ENCODE measurements at places on chromosomes 11 and 22.

- no peak for DNase-seq
Observed at GRCh38 chr11:11884774-11885481, 43.2 kb downstream of the USP47 start.

- DNase-seq = no peak
Observed at GRCh38 chr11:125164422-125165110, at the start of gene PKNOX2. Gene PKNOX2 (plus strand): TSS chr11:125164751. CDS start chr11:125351306, 186,555 bp downstream.

DNA sequence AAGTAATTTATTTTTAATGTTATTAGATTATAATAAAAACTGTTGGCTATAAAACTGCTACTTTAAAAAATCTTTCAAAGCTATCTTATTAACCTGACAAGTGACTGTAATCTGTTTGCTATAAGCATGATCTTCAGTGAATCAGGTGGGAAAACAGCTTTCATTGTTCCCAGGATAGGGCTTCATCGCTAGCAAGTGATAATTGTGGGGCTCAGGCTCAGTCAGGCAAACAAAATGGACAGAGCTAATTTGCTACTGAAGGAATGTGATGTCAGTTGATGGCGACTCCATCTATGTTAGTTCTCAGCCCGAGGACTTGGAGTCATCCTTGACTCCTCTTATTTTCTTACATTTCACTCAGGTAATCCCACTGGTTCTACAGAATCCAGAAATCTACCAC, 125.0 kb downstream of the RASSF10 start:
- no peak for DNase-seq

GRCh38 chr11:132168344-132168981, 798.0 kb downstream of the NTM start:
- DNase-seq = no peak

DNA sequence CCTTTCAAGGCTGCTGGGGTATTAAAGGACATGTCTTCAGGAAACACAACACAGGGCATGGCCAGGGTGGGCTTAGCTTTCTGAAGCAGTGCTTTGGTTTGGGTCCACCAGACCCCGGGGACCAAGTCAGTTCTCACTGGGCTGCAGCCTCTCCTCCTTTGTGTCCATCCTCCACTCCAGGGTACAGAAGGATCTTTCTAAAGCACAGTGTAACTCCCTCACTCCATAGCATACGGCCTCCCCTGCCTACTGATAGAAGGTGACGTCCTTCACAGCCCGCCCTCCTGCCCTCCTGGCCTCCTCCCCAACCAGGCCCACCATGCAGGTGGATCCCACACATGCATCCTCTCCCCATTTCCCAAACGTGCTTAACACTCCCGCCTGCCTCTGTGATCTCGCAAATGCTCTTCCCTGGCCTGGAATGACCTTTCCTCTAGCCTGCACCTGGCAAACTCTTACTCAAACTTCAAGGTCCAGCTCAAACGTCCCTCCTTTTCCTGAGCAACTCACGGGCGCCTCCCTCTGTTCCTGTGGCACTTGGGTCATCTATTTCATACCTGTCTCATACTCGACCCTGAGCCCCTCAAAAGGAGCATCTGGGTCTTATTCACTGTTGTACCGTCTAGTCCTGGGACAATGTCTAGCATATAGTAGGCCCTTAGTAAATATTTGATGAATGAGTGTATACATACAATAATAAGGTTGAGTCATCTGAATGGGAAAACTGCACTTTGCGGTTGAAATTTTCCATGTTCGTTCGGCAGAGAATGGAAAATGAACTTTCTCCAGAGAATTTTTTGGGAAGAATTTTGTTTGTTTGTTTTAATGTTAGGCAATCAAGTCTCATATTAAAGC, 187.7 kb downstream of the EFCAB6 start:
- DNase-seq = no peak

DNA sequence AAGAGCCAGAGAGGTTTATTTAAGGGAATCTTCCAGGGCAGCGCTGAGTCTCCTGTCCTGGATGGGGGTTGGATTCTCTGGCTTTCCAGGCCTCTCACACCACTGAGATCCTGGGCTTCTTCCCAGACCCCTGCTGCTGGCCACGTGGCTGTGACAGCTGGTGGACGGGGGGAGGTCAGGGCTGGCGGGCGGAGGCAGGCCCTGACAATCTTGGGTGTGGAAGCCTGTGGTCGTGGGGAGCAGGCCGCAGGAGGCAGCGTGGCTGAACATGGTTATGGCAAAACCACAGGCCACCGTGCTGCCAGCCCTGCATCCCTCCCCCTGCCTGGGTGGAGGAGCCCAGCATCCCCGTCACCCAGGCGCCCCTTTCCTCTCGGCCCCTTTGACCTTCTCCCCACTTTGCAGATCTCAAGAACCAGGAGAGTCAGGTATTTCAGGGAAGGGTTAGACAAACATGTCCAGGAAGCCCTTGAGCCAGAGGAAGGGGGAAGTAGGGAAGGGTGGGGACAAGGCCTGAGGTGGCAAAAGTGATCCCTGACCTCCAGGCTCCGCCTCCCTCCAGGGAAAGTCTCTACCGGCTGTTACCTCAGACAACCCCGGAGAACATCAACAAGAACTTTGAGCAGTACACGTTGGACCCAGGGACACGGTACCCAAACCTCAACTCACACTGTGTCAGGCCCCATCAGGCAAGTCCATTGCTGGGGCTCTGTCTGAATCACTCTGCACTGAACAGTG, 111.8 kb downstream of the MICAL2 start:
- DNase-seq = no peak

GRCh38 chr22:39188809-39189208, 36.3 kb upstream of the CBX7 start:
- DNase-seq = no peak

Data from pulmonary artery endothelial cell (primary cell).